ENCODE measurements at places on chromosomes 3 and 15.

- no peak for DNase-seq
Measured at GRCh38 chr15:101053261-101053660, 134.1 kb downstream of the LRRK1 start.

DNA sequence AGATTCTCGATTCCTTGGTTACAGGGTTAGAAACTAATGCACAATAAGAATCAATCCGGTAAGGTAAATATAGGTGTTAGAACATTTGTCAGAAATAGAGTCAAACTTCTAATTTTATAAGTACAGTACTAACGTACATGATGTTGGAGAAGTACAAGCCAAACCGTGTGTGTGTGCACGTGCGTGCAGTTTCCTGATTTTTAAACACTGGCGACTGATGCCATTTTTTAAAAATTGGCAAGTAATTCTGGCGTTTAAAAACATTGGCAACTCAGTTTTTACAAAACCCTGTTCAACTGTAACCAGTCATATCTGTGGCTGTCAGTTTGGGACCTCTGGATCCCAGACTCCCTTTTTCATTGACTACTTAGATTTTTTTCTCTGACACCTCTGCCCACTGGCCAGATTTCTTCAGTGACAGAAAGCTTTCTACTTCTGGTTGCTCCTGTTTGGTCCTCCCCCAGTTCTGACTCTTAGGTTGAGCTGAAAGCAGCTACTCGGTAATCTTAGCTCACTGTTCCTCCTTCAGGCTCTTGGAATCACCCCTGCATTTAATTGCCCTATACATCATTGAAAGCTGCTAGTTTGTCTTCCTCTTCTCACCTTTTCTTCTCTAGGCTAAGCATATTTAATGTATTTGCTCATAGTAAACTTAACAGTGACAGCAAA lies 843 bp downstream of the ATG7 start:
- DNase-seq = no peak

- no peak for DNase-seq
Measured at GRCh38 chr3:62229908-62230307, 143.4 kb downstream of the FEZF2 start.

GRCh38 chr15:101250873-101251829 lies 697 bp downstream of the CHSY1 start:
- no peak for DNase-seq

- peak; percentile 80 for DNase-seq
Measured at GRCh38 chr15:63605816-63606215, 8.6 kb downstream of the FBXL22 start.

Data from activated CD4-positive, alpha-beta T cell treated with anti-CD3 and anti-CD28 coated beads, Interleukin-2, Interleukin-4, amounts not matched to agents 100 ng/mL and 50 ng/mL, durations not matched to agents 16 hours and 8 hours (primary cell).